ENCODE measurements at places on chromosomes 13 and 19. TPM values are rescaled to one million over a fixed set of nuclear protein-coding genes. Genes with fewer than 3 reads are reported as not detected.
A peak's percentile ranks its signal among the peaks of the same experiment; 100 is the strongest.

- H3K36me3 ChIP-seq: no peaks in the 10 kb centered on the region
- H3K4me3 ChIP-seq: no peak overlapping the region
- no peaks in the 10 kb centered on the region for H3K4me1 ChIP-seq
- no peak for DNase-seq
- H3K27me3 ChIP-seq: no peaks in the 10 kb centered on the region
- H3K27ac ChIP-seq: no peak overlapping the region
Measured at GRCh38 chr13:65057986-65058385, 2172.2 kb downstream of the PCDH9 start.

DNA sequence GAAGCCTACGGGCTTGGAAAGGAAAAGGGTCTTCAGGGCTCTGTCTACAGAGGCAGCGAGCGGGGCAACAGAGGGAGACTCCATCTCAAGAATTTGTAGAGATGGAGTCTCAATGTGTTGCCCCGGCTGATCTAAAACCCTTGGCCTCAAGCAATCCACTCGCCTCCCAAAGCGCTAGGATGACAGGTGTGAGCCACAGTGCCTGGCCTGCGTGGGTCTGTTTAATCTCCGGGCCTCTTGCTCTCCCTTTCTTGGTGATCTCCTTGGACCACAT is 8.1 kb downstream of the RPS9 start:
- H3K27me3 ChIP-seq: no peaks in the 10 kb centered on the region
- H3K4me1 ChIP-seq: peaks cover 34% of the 10 kb centered on the region
- peaks cover 42% of the 10 kb centered on the region for H3K36me3 ChIP-seq

- no peak for DNase-seq
- H3K27me3 ChIP-seq: no peaks in the 10 kb centered on the region
- no peak overlapping the region for H3K27ac ChIP-seq
Measured at GRCh38 chr13:35988648-35989081, 142.5 kb downstream of the DCLK1 start.

DNA sequence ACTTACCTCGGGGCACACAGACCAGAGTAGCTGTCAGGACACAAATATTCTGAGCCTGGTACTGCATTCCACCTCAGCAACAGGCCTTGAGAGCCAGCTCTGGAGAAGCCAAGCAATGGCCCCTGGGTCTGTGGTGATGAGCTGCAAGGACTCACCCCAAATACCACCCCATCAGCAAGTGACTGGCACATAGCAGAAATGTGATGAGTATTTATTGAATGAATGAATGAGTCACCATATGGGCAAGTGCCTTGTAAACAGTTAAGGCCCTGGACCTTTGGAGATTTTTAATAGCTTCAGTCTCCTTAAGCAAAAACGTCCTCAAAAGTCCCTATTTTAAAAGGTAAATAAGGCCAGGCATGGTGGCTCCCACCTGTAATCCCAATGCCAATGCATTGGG is 18.2 kb downstream of the GSX1 start:
- DNase-seq: no peak
- no peak overlapping the region for H3K4me3 ChIP-seq
- H3K27me3 ChIP-seq: peaks cover 4% of the 10 kb centered on the region
- H3K36me3 ChIP-seq: no peaks in the 10 kb centered on the region
- H3K27ac ChIP-seq: no peak overlapping the region

GRCh38 chr13:41577436-41577835 is 120.1 kb downstream of the RGCC start:
- H3K27me3 ChIP-seq: no peaks in the 10 kb centered on the region
- no peak overlapping the region for H3K27ac ChIP-seq
- DNase-seq: no peak
- H3K36me3 ChIP-seq: no peaks in the 10 kb centered on the region

DNA sequence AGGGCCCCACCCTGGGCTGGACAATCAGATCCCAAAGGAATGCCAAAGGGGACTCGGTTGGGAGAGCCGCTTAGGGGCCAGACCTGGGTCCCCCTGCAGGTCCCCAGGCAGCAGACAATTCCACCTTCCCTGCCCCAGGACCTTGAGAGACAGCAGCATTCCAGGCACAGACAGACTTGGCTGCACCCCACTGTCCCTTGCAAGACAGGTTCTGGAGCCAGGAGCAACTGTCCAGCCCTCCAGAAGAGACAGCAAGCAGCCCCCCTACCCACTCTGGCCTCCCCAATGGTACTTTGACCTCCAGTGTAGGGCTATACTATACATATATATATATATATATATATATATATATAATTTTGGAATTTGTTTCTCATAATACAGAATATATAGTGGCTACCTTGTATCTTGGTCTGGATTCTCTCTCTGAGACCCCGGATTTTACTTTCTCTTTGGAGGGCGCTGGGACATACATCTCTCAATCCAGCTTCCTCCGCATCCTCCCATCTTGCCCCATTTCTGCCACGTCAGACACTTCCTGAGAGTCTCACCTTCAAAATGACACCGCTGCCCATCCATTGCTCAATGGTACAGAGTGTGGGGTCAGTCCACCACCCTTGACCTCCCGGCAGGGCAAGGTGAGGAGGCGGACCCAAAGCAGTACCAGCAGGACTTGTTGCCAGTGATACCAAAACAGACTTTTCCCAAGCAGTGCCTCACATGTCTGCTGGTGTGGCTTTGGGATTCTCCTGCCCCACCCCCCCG is 12.7 kb downstream of the SMIM24 start:
- no peak overlapping the region for H3K27ac ChIP-seq
- H3K27me3 ChIP-seq: no peaks in the 10 kb centered on the region
- peaks cover 6% of the 10 kb centered on the region for H3K4me1 ChIP-seq
- H3K36me3 ChIP-seq: peaks cover under 1% of the 10 kb centered on the region
- no peak overlapping the region for H3K4me3 ChIP-seq

GRCh38 chr13:73337532-73337931 is 278.7 kb downstream of the KLF5 start:
- H3K27me3 ChIP-seq: no peaks in the 10 kb centered on the region
- no peak overlapping the region for H3K4me3 ChIP-seq
- DNase-seq: no peak
- H3K4me1 ChIP-seq: no peaks in the 10 kb centered on the region
- H3K36me3 ChIP-seq: no peaks in the 10 kb centered on the region
- H3K27ac ChIP-seq: no peak overlapping the region

The KASH5 gene
- total RNA-seq: not detected

DNA sequence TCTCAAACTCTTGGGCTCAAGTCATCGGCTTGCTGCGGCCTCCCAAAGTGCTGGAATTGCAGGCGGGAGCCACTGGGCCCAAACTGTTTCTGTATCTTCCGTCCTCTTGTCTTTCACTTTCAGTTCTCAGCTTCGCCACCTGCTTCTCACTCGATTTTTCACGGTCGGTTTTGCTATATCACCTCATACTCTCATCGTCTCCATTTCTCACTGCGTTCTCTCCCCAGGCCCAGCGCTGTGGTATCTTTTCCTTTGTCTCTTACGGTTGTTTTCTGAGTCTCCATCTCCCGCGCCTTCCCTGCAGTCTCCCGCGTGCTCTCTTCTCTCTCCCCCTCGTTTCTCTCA is 14.9 kb downstream of the SSC5D start:
- H3K27ac ChIP-seq: no peak overlapping the region
- H3K4me1 ChIP-seq: peaks cover 4% of the 10 kb centered on the region
- H3K4me3 ChIP-seq: no peak overlapping the region
- H3K27me3 ChIP-seq: no peaks in the 10 kb centered on the region
- no peaks in the 10 kb centered on the region for H3K36me3 ChIP-seq

GRCh38 chr13:41025518-41025917 is 6.4 kb upstream of the ELF1 start:
- no peaks in the 10 kb centered on the region for H3K4me1 ChIP-seq
- DNase-seq: no peak
- no peaks in the 10 kb centered on the region for H3K27me3 ChIP-seq
- H3K4me3 ChIP-seq: no peak overlapping the region
- no peaks in the 10 kb centered on the region for H3K36me3 ChIP-seq

- H3K4me3 ChIP-seq: no peak overlapping the region
- DNase-seq: no peak
- peaks cover 3% of the 10 kb centered on the region for H3K36me3 ChIP-seq
- no peaks in the 10 kb centered on the region for H3K27me3 ChIP-seq
- H3K4me1 ChIP-seq: peaks cover 22% of the 10 kb centered on the region
Measured at GRCh38 chr19:10965398-10965797, 4.6 kb downstream of the SMARCA4 start.

DNA sequence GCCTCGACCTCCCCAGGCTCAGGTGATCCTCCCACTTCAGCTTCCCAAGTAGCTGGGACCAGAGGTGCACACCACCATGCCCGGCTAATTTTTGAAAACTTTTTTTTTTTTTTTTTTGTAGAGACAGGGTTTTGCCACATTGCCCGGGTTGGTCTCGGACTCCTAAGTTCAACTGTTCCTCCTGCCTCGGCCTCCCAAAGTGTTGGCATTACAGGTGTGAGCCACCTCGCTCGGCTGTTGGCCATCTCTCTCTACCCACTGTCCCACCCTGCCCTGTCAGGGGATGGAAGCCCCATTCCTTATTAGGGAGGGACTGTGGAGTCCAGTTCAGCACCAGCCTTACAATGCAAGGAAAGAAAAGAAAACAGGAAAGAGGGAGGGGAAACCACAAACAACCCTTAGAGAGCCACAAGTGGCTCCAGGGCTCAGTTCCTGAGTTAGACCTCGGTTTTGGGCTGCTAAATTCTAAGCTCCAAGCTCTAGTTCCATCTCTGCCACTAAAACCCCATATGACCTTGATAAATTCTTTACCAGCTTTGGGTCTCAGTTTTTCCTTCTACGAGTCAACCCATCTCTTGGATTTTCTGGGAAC is 31.7 kb downstream of the ACTL9 start:
- no peaks in the 10 kb centered on the region for H3K27me3 ChIP-seq
- no peaks in the 10 kb centered on the region for H3K4me1 ChIP-seq
- H3K36me3 ChIP-seq: no peaks in the 10 kb centered on the region
- no peak overlapping the region for H3K4me3 ChIP-seq

The CCDC70 gene
- total RNA-seq: not detected

The MTUS2 gene
- total RNA-seq: 0.06 TPM

DNA sequence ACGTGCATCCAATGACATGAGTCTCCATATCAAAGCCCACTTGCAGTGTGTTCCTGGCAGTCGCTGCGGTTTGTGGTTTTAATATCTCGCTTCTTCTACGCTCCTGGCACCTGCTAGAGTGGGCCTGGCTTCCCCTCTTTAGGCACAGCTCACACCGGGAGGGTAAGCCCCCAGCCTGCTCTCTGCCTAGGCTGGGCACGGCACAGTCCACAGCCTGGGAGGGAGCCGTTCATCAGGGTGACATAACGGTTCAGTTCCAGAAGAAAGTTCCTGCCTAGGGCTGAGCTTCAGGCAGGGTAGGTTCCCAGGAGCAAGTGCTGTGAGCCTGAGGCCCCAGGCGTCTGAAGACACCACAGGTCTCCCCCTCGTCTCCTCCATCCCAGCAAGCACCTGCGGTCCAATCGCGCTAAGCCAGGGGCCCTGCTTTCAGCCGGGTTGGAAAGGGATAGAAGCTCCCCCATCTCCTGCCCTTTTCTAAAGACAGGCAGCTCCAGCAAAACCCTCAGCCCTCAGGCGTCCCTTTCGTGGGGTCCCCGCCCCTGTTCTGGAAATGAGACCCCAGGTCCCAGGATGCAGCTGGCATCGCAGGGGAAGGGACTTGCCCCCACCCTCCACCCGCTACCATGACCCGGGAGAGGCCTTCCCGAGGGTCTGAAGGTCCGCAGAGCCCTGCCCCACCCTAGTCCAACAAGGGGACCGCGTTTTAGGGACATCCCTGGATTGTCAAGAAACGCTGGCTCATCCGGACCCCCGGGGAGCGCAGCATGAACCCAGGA is 121.6 kb upstream of the ZNF507 start:
- H3K36me3 ChIP-seq: no peaks in the 10 kb centered on the region
- peak; percentile 6 for DNase-seq
- no peak overlapping the region for H3K27ac ChIP-seq
- H3K27me3 ChIP-seq: peaks cover 3% of the 10 kb centered on the region
- H3K4me3 ChIP-seq: no peak overlapping the region
- no peaks in the 10 kb centered on the region for H3K4me1 ChIP-seq

DNA sequence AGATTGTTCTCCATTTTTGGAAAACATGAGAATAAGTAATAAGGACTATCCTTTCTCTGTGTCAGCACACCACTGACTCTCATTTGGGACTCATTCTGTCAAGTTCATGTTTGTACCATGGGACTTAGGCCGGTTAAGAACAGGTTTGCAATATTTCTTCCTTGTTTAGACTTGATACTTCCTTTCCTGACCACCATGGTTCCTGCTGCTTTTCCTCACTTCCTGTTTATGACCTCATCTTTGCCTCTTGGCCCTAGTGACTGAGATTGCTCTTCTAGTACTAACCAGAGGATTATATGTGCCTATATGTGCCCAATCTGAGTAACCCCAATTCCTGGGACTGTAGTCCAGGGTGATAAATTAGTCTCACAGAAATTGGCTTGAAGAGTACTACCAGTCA is 32.5 kb upstream of the NDFIP2 start:
- no peak overlapping the region for H3K4me3 ChIP-seq
- H3K36me3 ChIP-seq: no peaks in the 10 kb centered on the region
- no peak overlapping the region for H3K27ac ChIP-seq
- no peak for DNase-seq
- H3K27me3 ChIP-seq: no peaks in the 10 kb centered on the region
- no peaks in the 10 kb centered on the region for H3K4me1 ChIP-seq

The PSG7 gene
- total RNA-seq: not detected

- no peak overlapping the region for H3K4me3 ChIP-seq
- H3K4me1 ChIP-seq: no peaks in the 10 kb centered on the region
- no peaks in the 10 kb centered on the region for H3K27me3 ChIP-seq
- no peaks in the 10 kb centered on the region for H3K36me3 ChIP-seq
- H3K27ac ChIP-seq: no peak overlapping the region
Measured at GRCh38 chr13:39410096-39410901, 192.7 kb downstream of the LHFPL6 start.

All from kidney (tissue), 22 donors.